ENCODE measurements at places on chromosomes 12 and 14.

GRCh38 chr12:13777374-13777773, 204.0 kb downstream of the GRIN2B start:
- no peak for DNase-seq

- DNase-seq, result no peak
These were observed 124.7 kb downstream of the EPS8 start for GRCh38 chr12:15664491-15664890.

- DNase-seq, result no peak
These were observed 137.8 kb downstream of the TTC7B start for GRCh38 chr14:90678420-90678819.

- no peak for DNase-seq
These were observed 17.7 kb downstream of the CLEC2D start for GRCh38 chr12:9687228-9687627.

DNA sequence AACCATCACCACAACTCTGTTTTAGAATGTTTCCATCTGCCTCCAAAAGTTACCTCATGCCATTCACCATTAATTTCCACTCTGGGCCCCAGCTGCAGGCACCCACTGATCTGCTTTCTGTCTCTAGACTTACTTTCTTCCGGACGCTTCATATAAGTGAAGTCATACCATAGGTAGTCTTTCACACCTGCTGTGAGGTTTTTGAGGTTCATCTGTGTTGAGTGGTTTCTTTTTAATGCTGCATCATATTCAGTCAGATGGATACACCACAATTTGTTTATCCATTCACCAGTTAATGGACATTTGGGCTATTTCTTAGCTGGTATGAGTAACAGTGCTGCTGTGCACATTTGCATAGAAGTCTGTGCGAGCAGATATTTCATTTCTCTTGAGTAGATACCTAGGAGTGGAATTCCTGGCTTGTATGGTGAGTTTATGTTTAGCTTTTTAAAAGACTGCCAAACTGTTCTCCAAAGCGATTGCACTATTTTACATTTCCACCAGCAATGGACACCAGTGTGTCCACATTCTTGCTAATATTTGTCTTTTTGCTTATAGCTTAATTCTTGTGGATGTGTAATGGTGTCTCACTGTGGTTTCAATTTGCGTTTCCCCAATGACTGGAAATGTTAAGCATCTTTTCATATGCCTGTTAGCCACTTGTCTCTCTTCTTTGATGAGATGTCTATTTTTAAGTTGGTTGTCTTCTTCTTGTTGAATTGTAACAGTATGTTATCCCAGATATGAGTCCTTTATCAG, 48.3 kb downstream of the ZFYVE21 start:
- no peak for DNase-seq

- no peak for DNase-seq
These were observed 167.3 kb upstream of the TMCC3 start for GRCh38 chr12:94817695-94818075.

DNA sequence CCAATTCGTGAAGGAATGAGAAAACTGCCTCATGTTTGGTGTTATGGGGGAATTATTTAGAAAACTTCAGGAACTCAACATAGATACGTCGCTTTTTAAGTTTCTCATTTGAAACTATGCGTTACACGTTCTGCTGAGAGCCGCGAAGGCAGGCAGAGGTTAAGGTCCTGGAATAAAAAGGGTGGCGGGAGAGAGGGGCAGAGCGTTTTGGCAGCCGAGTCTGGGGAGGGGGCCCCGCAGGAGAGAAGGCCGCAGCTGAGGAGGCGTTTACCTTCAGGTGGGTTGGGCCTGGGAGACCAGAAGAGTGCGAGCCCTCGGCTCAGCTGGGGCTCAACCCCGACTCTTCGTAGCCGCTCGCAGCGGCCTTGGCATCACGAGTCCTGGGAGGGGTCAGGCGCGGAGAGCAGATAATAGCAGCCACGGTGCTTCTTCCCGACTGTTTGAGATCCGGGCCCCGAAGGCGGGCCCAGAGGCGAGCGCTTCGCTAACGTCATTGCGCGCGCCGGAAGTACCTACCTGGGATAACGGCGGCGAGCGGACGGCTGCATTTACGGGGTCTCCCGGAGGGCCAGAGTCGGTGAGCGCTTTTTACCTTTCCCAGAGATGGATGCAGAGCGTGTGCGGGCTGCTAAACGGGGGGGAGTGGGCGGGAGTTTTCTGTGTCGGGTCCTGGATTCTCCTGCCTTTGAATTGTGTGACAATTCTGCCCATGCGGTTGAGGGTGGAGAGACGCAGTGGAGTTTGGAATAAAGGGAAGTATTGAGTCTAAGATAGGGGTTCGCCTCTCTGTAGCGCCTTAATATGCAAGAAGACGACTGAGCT, at the start of the genes PPHLN1 and ZCRB1:
TSS of gene PPHLN1 (plus strand) at position 515 of the 822 bp plus-strand sequence. CDS start 9,736 bp downstream, outside the sequence.
TSS of gene ZCRB1 (minus strand) at position 442 of the 822 bp plus-strand sequence. CDS start 1,992 bp downstream, outside the sequence.
- peak; percentile 82 for DNase-seq

GRCh38 chr12:116672010-116672409, 65.9 kb downstream of the SPRING1 start:
- DNase-seq, result no peak

GRCh38 chr14:21498540-21499526, 12.3 kb downstream of the METTL3 start:
- no peak for DNase-seq

GRCh38 chr14:77965919-77966435, 166.1 kb downstream of the ADCK1 start:
- DNase-seq, result no peak

- DNase-seq, result no peak
These were observed 25.4 kb downstream of the AP5M1 start for GRCh38 chr14:57293866-57294837.

- DNase-seq, result no peak
These were observed 67.1 kb upstream of the VPS33A start for GRCh38 chr12:122333142-122334087.

- peak; percentile 61 for DNase-seq
These were observed 117.8 kb downstream of the PHLDA1 start for GRCh38 chr12:75913502-75914351.

DNA sequence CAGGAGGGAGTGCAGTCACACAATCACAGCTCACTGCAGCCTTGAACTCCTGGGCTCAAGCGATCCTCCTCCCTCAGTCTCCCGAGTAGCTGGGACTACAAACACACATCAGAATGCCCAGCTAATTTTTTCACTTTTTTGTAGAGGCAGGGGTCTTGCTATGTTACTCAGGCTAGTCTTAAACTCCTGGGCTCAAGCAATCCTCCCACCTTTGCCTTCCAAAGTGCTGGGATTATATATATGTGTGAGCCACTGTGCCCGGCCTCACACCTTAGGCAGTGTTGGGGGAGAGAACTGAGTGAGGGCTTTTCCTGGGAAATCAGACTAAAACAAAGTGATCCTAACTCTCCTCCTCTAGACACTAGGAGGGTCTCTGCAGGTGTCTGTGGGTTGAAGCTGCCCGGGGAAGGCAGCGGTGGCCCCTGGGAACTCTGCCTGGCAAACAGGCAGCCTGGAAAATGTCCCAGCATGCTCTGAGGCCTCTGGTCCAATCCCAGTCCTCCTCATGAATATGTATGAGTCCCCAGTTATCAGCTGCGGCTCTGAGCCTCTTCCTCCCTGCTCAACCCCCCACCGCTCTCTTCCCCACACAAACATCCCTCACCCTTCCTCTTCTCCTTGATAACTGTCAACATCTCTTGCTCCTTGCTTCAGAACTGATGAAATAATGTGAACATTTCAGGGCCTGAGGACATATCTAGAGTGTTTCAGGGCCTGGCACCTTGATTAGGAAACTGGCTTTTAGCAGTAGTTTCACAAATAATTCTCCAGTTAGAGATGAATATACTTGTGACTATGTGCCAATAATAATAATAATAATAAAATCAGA, 7.9 kb upstream of the NAA25 start:
- no peak for DNase-seq

DNA sequence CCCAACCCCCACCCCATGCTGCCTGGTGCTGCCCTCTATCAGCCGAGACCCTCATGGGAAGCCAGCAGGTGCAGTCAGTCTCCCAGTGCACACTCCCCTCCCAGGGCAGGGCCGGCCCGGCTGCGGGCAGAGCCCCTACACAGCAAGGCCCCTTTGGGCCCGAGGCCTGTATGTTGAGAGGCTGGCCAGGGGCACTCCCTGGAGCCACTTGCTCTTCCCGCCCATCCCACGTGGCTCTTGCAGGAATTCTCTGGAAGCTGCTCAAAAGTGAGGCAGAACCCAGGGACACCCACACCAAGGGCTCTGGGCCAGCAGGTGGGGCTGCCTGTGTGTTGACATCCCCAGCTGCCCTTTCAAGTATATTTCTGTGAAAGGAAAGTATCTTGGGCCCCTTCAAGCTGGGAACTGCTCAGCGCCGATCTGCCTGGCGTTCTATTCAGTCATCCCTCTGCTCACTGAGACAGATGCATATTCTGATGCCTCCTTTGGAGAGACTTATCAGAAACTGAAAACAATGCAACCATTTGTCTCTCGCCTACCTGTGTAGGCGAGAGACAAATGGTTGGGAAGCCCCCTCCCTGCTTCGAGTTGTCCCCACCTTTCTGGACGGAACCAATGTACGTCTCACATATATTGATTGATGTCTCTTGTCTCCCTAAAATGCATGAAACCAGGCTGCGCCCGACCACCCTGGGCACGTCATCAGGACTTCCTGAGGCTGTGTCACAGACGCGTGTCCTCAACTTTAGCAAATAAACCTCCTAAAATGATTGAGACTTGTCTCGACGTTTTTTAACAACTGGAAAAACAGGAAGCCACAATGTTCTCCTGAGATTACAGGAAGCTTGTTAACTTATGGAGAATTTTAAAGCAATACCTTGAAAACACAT, 6.0 kb downstream of the GPR132 start:
- DNase-seq, result peak; percentile 52

GRCh38 chr12:104164634-104165033, 26.6 kb upstream of the NFYB start:
- DNase-seq, result no peak

Measured in activated naive CD4-positive, alpha-beta T cell treated with Interleukin-2 at 50 U/mL for 16 hours (primary cell).